RWPE2 (cell line): ENCODE measurements at places on chromosomes 2 and 18.

- no peak for DNase-seq
Observed at GRCh38 chr2:239344857-239345216, 56.0 kb downstream of the HDAC4 start.

DNA sequence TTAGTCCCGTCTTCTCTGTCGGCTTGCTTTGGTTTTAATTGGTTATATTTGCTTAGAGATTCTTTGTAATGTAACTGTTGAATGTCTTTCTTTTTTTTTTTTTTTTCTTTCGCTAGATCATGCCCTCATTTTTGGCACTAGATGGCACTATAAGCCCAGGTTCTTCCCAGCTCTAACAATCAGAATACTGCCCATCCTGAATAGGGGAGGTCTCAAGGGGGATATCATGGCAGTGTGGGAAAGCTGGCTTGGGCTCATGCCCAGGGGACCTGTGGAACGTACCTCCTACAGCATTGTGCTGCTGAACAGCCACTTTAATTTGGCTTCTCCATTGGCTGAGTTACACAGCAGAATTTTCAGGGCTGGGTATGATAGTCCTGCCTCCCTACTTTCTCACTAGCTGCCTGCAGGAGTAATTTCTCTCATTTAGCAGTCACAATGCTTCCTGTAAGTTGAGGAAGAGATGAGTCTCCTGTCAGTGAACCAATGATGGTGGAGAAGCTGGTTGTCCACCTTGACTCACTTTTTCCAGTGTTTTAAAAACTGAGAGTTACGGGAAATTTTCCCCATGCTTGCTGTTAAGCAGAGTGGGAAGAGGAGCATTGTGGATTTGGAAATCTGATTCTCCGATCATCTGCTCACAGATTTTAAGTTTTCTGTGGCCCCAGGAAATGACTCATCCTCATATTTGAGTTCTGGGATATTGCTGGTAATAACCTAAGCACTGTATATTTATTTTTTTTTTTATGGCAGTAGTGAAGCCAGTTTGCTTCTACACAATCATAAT, 47.2 kb downstream of the RAD51AP2 start:
- no peak for DNase-seq

- no peak for DNase-seq
Observed at GRCh38 chr2:60095903-60096302, 457.6 kb downstream of the BCL11A start.

- no peak for DNase-seq
Observed at GRCh38 chr2:211503856-211504255, 947.5 kb downstream of the CPS1 start.

- DNase-seq, result no peak
Observed at GRCh38 chr18:48292782-48293424, 116.3 kb downstream of the ZBTB7C start.

DNA sequence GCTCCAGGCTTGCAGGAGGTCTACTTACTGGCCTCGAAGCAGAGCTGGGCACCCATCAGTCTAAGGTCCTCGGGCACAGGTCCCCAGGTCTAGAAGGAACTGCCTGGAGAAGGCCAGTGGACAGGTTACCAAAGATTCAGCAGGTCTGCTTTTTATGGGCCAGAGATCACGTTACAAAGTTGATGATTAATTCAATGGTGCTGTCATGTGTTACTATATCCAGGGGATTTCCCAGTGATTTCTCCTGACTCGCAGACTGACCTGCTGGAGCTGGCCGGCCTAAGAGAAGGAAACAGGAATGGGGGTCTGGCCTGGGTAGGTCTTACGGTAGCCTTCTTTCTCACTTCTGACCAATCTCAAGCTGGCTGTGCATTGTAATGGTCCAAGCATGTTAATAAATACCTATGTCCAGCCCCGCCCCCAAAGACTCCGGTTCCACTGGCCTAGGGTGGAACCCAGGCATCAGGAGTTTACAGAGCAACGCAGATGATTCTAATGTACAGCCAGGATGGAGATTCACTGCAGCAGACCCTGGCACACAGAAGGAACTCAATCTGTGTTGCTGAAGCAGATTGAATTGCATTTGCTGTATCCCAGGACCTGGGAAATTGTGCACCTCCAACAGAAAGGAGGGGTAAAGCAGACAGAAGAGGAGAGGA, at the start of gene NEURL3:
TSS of gene NEURL3 (minus strand) at position 127 of the 659 bp plus-strand sequence. CDS start at position 56, 71 bp downstream.
- DNase-seq, result no peak

DNA sequence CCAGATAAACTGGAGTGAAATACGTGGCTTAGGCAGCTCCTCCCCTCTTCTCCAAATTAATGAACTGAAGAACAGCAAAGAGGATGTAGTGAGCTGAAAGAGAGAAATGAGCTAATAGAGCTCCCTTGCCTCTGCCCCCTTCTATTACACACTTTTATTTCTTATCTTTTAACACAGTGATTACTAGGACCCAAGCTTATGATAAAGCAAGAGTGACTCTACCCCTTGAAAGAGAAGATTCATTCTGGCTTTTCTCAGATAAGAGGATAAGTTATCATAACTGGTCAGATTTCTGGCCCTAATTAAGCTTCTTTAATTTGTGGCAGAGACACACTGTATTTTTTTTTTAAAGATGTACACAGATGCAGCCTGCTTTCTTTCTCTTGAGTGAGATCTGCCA, 102.2 kb downstream of the MSTN start:
- DNase-seq, result no peak

GRCh38 chr18:25743646-25744151, 346.7 kb downstream of the SS18 start:
- no peak for DNase-seq

- no peak for DNase-seq
Observed at GRCh38 chr2:179428649-179429048, 164.0 kb upstream of the SESTD1 start.

DNA sequence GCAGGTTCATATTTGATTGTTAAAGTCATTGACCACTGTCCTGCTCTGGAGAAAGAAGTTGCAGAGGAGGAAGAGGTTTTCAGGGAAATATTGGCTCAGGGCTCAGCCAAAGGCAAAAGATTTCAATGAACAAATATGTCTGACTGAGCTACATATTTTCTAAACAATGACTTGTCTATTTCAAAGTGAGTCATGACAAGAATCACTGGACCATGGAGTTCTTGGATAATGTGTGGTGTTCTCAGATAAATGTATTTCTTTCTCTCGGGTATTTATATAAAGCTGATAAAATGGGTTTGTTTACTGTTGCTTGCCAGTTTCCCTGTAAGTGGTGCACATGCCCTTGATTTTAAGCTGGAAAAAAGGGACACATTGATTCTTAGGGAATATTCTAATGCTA, 34.3 kb upstream of the RMP24 start:
- DNase-seq, result no peak

GRCh38 chr18:66107546-66107945, 356.7 kb downstream of the CDH7 start:
- DNase-seq, result no peak

- no peak for DNase-seq
Observed at GRCh38 chr2:182522405-182522896, 95.6 kb upstream of the PDE1A start.

GRCh38 chr2:172836347-172836821, 100.7 kb downstream of the RAPGEF4 start:
- no peak for DNase-seq

DNA sequence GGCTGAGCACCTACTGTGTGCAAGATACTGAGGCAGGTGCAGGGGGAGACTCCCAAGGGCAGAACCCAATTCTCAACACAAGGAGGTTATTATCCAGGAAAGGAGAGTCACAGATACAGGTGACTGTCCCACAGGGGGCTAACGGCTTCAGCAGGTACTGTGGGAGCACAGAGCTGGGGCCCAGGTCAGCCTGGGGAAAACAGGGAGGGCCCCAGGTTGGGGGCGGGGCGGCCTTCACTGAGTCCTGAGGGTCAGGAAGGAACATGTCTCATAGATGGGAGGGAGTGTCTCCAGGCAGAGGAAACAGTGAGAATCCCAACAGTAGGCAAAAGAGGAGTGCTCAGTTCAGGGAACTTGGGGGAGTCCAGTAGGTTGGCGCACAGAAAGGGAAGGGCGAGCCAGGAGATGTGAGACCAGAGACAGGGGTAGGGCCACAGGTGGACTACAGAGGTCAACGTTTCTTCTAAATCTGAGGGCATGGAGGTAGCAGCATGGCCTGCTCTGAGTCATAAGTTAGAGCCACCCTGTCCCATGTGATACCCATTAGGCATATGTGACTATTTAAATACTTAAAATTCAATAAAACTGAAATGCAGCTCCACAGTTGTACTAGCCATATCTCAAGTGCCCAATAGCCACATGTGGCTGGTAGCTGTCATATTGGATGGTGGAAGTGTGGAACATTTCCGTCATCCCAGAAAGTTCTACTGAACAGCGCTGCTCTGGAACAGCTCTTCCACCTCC, 157.2 kb downstream of the TTC32 start:
- no peak for DNase-seq

DNA sequence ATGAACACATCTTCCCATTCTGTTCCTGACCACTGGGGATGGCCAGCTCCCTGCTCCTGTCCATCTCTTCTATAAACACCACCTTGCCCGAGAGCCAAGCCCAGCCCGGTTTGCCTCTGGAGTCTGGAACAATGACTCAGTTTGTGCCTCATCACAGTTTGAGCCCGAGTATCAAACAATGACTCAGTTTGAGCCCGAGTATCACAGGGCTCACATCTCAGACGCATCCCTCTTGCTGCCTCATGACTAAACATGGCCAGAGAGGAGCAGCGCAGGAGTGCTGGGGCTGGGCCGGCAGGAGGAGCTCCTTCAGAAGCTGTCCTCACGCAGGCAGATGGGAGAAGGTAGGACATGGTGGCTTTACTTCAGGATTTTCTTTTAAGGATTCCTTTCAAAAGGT, 68.7 kb downstream of the PXDN start:
- peak; percentile 90 for DNase-seq

DNA sequence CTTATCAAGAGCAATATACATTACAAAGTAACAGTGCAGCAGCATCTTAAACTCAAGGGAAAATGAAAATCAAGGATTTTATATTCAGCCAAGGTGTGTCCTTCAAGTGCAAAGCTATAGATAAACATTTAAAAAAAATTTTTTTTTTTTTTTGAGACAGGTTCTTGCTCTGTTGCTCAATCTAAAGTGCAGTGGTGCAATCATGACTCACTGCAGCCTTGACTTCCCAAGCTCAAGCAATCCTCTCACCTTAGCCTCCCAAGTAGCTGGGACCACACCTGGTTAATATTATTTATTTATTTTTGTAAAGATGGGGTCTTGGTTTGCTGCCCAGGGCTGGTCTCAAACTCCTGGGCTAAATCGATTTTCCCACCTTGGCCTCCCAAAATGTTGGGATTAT, 9.0 kb downstream of the CDKL4 start:
- no peak for DNase-seq

GRCh38 chr2:132652474-132652873, 17.5 kb downstream of the LYPD1 start:
- DNase-seq, result no peak
